ENCODE measurements at places on chromosomes 4 and X.

- no peak for DNase-seq
These were observed 48.0 kb downstream of the CXXC4 start for GRCh38 chr4:104446431-104447278.

DNA sequence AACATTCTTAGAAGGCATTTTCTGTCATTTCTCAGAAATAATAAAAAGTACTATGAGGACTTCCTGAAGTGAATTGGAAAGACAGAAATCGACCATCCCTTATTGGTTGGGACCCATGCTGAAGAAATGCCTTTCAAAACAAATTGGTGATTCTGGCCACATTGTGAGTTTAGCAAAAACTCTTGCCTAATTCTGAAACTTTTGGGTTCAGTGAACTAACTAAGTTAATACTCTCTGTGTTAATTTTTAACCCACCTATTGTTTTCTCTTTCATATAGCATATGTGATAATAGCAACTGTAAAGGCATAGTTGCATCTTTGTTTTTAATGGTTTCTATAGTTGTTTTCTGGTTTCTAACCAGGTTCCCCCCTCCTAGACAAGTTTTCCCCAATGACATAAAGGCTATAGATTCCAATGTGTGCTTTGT, 129.3 kb upstream of the FAT1 start:
- no peak for DNase-seq

DNA sequence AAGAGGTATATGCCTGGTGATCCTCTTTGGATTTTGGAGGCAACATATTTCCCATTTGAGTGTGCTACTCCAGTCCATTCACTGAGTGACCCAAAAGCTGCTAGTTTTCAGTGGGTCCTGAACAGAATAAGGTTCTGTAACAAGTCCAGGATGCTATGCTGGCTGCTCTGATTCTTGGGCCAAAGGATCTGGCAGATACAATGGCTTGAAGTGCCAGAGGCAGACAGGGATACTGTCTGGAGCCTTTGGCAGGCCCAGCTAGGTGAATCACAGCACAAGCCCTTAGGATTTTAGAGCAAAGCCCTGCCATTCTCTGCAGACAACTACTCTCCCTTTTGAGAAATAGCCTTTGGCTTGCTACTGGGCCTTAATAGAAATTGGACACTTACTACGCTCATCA, 40.6 kb downstream of the DCHS2 start:
- no peak for DNase-seq

- DNase-seq, result no peak
These were observed 17.8 kb downstream of the SCD5 start for GRCh38 chr4:82780752-82781231.

- DNase-seq, result no peak
These were observed 95.4 kb downstream of the SLC2A9 start for GRCh38 chr4:9925750-9926439.

GRCh38 chrX:10360116-10360515, 203.3 kb downstream of the CLCN4 start:
- no peak for DNase-seq

GRCh38 chrX:152206426-152206825, 68.0 kb upstream of the MAGEA10 start:
- DNase-seq, result no peak
